ENCODE measurements at places on chromosomes 16 and 17.

- DNase-seq = no peak
Observed at GRCh38 chr16:45454-45853, 8.0 kb downstream of the POLR3K start.

DNA sequence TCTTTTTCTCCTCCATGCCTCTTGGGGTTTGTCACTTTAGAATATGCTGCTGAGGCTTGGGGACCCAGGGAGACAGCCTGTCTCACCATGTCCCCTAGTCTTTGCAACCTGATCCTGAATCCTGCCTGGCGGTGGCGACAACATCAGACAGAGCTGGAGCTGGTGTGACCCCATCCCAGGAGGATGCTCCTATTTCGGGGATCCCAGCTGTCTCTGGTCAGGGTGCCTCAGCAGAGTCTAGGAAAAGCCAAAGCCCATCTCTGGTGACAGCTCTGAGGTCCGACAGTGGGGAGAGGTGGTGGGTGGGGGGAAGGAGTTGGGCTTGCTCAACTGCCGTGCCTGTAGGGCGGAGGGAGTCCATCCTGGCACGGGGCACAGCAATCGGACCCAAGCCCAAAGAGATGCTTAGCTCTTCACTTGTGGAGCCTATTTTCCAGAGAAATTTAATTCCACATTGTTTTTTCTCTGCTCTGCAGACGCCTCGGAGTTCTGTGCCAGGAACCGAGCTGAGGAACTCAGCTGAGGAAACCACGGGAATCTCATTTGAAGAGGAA, 10.3 kb upstream of the TNS4 start:
- no peak for DNase-seq

DNA sequence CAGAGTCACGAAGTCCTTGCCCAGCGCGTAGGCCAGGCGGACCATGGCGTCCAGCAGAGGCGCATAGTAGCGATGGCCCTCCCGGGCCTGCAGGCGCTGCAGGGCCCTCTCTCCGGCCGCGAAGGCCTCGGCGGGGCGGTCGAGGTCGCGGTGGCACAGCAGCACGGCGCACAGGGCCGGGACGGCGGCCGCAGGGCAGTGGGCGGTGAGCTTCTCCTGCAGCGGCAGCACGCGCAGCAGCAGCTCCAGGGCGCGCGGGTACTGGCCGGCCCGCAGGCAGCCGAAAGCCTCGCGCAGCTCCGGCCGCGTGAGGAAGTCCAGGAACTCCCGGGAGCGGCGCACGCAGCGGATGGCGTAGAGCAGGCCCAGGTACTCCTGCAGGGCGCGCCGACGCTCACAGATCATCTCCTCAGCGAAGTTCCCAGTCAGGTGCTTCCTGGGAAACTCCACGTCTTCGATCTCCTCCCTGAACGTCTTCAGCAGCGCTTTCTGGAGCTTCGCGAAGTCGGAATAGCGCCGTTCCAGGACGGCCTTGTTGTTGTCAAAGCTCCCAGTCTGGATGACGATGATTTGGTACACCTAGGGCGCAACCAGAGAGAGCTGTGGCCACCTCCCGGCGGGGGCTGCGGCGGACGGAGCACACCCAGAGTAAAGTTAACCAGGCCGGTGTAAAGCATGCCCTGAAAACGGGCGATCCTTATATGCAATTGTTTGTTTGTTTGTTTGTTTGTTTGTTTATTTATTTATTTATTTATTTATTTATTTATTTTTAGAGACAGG, 7.4 kb downstream of the SNX20 start:
- no peak for DNase-seq

DNA sequence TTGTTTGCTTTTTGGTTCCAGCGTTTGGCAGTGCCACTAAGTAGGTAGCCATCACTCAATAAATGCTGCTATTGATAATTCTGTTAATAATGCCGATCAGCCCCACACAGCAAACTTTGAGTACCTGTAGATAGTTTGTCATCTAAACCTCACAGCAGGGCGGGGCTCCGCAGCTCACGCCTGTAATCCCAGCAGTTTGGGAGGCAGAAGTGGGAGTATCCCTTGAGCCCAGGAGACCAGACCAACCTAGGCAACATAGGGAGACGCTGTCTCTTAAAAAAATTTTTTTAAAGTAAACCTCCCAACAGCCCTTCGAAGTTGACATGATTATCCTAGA, 1.6 kb downstream of the BFAR start:
- no peak for DNase-seq

DNA sequence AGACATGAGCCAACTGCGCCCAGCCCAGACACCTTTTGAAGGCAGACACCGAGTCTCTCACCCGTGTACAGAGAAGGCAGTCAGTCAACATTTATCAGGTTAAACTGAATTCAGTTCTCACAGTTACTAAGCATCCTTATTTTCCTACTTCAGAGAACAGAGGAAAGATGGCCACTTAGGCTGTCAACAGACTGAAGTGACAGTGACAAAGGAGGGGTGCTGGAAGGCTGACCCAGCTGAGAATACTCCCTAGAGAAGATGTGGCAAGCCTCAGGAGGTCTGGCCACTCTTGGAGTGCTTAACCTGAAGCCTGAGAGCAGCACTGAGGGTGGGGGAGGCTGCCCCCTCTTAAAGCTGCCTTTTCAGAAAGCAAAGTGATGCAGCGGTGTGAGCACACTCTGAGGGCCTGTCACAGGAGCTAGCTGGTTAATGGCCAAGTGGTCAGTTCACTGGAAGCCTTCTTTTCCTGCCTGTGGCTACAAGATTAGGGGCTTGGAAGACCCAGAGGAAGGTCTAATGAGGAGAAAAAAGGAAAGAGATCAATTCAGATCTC, 51.0 kb upstream of the SREBF1 start:
- DNase-seq = no peak

GRCh38 chr16:49278944-49279725, 2.5 kb downstream of the CBLN1 start:
- DNase-seq = no peak

DNA sequence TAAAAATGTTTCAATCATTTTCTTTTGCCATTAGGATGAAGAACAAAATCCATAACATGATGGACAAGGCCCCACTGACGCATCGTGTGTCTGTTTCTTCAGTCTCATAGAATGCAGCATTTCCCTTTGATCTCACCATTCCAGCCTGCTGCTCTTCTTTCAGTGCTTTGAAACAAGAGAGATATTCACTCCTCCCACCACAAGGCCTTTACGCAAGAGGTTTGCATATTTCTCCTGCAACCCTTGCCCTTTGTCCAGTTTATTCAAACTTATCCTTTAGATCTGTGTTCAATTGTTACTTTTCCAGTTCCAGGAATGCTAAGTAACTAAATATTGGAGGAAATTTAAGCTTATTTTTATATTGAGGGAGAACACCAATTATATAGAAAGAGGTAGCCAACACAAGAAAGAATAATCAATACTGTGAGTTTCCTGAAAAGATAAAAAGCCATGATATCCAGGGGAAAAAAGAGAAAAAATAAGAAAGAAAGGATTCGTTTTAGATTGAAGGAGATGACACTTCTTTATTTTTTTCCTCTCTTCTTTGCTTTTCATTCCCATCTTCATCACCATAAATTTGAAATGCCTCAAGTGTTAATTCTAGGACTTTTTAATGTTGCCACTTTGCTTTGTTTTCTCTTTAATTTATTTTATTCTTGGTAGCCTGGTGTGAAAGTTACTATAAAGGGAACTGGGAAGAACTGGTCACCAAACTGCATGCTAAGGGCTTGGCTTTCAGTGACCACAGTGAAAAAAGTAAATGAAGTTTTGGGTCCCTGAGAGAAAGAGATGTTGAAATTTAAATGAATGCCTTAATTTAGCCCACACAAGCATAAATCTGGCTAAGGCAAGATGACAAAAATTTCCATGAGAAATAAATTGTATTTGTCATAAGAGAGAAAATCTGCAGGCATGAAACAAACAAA, 102.1 kb downstream of the KIF2B start:
- DNase-seq = no peak

GRCh38 chr16:10578474-10579316, 1.7 kb downstream of the EMP2 start:
- DNase-seq = no peak

DNA sequence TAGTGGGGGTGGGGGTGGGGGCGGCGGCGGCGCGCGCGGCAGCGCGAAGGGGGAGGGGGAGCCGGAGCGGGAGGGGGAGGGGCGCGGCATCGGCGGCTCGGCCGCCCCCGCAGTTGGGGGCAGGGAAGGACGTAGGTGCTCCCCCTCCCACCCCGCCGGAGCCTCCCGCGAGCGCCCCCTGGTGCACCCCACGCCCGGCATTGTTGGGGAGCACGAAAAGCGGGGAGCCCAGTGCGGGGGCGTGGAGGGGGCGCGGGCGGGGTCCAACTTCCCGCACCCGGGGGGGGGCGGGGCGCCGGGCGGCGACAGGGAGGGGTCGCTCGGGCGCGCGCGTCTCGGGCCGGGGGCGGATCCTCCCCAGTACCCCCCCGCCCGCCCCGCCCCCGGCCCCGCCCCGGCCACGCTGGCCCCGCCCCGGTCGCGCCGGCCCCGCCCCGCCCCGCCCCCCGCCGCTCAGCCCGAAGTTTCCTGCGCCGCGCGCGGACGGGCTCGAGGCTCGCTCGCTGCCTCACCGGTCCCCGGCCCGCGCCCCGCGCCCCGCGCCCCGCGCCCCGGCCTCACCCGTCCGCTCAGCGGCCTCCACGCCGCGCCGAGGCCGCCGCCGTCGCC, at the start of gene CACNA1H:
Gene CACNA1H, plus strand, starts transcription at position 456 of the 609 bp plus-strand sequence. CDS start 632 bp downstream, outside the sequence.
- peak; percentile 52 for DNase-seq

GRCh38 chr16:83453977-83454376, 353.8 kb upstream of the HSBP1 start:
- no peak for DNase-seq

GRCh38 chr17:64152428-64153125, 22.6 kb upstream of the ERN1 start:
- no peak for DNase-seq

DNA sequence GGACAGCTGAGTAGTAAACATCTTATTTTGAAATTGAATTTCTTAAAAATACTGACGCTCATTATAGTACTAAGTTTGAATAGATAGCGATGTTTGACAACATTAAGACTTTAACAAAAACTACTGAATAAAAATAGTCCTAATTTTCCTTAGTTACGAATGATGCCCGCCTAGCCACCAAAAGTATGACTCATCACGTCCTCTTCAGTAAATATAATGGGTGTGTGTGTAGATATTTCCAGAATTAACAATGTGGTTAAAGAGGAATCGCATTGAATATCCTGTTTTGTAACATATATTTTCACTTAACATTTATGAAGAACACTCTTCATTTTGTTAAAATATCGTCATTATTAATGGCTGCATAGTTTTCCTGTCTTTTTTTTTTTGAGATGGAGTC, 187.6 kb downstream of the MYO1D start:
- DNase-seq = no peak

- DNase-seq = no peak
Observed at GRCh38 chr16:49351096-49351487, 22.5 kb upstream of the C16orf78 start.

DNA sequence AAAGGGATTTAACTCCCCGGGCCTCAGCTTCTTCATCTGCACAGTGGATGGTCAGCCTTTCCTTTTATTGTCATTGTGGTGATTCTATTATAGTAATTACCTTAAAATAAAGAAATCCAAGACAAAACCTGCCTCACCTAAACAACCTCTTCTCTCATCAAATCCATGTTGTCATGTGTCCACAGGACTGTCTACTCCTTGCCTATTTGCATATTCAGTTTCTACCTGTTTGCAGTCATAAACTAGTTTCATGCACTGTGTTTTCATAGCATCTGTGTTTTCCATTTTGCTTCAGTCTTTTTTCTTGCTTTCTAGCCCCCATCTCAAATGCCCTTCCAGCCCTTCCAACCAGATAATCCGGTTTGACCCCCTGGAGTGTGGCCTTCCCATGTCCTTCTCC, 44.3 kb upstream of the CPNE2 start:
- DNase-seq = no peak

DNA sequence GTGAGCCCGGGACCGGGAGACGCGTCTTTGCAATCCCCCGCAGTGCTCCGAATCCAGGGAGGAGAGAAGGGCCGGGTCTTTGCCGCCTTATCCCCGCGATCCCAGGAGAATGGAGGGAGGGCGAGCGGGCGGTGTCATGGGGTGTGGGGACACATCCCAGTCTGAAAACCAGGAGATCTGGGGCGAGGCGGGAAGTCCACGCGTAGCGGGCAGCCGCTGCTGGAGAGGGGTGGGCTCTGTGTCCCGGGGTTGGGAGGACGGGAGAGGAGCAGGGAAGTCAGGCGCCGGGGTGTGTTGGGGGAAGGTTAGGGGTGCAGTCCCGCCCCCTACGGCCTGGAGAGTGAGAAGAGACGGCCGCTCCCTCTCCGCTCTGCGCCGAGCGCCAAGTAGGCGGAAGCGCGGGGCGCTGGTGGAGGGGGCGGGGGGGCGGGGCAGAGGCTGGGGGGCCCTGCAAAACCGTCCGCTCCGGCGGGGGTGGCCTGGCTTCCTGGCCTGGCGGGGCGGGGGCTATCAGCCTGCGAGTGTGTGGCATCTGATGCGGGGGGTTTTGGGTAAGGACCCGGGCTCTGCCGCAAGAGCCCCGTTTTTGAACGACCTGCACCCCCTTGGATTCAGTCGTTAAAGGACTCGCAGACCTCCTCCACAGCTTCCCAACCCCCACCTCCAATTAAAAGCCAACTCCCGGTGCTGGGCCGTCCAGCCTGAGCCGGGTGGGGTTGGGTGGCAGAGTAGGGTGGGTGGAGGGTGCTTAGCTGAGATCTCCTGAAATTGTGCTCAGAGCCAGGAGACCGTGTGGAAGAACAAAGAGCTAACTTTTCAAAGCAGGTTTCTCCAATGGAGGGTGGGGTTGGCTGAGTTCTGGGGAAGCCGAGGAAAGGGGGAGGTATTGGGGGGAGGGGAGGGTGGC, 654 bp downstream of the LASP1 start:
- DNase-seq = peak; percentile 75

- DNase-seq = peak; percentile 81
Observed at GRCh38 chr17:64780096-64781013, 118.2 kb upstream of the SMURF2 start.

GRCh38 chr16:3158026-3158509, 23.2 kb downstream of the ZNF213 start:
- DNase-seq = no peak

- no peak for DNase-seq
Observed at GRCh38 chr17:75315541-75316243, 26.5 kb upstream of the SLC25A19 start.

GRCh38 chr17:49993423-49994060, 1.5 kb downstream of the DLX3 start:
- DNase-seq = peak; percentile 50

DNA sequence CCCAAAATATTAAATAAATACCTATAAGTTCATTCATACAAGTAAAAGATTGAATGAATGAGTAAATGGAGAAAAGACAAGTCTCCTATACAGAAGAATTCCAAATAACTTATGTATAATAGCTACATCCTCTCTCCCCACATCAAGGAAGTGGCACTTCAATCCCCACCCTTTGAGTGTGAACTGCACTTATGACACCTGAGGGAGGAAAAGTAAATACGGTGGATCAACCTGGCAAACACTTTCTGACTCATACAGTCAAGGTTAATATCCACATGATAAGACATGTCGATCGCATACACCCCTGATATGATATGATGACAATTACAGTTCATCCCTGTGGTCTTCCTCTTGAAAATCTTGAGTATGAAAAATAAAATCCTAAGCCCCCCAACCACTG, 18.0 kb downstream of the SLFN12L start:
- DNase-seq = no peak
